ENCODE measurements at places on chromosomes 4 and X.

DNA sequence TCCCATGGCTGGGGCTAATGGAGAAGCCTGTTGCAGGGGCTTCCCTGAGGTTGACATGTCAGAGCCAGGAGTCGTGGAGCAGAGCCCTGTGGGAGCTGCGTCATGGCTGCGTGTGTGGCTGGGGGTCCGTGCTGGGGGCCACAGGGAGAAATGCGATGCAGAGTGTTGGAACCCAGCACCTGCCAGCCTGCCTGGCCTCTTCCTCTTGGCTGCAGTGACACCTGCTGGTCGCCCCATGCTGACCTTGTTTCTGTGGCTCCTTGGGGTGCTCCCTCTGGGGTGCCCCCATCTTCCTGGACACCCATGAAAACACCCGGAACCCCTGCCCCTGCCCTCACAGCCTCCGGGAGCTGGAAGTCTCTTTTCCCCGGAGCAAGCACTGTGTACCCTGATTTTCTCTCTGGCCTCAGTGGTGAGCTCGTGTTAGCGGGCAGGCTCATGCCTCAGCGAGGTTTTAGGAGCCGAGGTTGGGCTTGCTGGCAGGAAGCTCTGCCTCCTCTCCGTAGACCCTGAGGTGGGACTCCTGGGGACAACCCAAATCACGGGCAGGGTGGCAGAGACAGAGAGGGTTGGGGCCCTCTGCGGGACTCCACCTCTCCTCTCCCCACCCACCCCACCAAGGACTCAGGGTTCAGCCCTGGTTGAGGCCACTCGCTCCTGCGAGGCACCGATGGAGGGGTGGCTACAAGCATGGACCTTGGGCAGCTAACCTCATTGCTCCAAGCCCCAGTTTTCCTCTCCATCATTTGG lies 103.7 kb downstream of the SORCS2 start:
- DNase-seq = no peak

DNA sequence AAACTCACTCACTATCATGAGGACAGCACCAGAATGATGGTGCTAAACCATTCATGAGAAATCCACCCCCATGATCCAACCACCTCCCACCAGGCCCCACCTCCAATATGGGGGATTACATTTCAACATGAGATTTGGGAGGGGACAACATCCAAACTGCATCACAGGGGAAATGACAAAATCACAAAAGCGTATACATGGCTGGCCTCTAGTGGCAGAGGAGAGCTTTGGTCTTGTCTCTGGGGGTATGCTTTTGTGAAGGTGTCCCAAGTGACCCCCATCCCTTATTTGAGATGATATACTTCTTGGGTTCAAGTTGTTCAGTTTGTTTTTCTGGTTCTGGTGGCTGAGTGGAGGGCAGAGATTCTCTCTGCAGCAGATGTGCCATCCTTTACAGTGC lies 8.5 kb upstream of the SETD7 start:
- DNase-seq = no peak

DNA sequence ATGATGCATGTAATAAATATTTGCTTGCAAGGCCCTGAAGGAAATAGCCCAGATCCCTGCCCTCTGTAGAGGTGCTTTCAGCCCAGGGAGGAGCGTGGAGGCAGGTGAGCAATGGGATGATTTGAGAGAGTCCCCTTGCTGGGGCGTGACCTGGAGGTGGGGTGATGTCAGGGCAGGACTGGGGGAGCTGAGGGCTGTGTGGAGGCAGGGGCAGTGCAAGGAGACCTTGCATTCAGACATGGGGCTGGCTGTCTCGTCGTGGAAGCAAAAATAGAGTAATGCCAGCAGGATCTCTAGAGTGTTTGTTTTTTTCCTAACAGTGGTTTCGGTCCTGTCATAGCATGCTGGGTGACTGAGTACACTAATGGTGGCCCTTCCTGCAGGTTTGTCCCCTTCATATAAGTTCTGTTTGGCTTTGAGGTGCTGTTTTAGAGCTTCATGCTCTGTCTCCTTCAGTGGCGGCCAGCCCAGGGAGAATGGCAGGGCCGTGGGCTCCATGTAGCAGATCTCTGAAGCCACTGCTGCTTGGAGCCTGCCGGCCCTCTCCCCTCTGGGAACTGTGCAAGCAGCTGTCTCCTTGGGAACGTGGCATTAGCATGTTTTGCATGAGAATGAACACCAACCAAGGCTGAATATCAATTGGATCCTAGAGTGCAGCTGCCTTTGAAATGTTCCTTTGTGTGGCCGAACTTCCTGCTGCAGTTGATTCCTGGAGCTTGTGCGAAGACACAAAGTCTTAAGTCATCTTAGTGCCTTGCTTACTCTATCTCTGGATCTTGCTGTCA lies 39.3 kb upstream of the CLDN34 start:
- DNase-seq = no peak

DNA sequence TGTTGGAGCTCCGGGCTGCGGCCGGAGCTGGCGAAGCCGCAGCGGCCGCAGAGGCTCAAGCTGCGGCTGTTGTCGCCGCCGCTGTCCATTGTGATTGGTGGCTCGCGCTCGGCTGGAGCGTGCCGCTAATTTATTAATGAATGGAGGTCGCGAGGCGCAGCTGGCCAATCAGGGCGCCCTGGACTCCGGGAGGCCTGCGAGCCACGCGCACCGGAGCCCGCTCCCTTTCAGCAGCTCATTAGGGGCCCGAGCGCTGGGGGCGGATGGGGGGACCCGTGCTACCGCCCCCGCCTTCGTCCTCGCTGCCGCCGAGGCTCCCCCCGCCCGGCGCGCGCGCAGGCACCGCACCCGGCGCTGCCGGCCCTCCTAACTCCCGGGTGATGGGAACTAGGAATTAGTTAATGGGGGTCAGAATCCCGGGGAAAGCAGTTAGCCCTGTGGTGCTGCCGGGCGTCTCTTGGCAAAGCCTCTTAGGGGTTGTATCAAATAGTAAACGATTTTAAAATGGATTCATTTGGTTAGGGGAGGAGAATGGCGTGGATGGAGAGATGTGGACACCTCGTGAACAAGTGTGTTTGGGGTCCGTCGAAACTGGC lies 589 bp upstream of the NEUROG2 start:
- no peak for DNase-seq

DNA sequence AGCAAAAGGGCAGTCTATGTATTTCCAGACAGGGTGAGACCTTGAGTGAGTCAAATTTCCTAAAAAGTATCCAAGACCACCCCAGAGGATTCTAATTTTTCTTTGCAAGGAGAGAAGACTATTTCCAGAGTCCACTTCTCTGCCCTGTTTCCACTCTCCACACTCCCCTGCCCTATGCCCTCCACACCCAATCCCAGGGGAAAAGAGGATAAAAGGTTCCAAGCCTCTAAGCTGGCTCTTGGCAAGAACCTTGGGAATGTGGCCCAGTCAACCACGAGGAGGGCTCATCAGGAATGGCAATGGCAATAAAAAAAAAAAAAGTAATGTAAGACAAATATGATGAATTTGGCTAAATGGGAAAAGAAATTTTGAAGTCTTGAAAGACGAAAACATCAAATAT lies 65.9 kb downstream of the SRPX start:
- no peak for DNase-seq

DNA sequence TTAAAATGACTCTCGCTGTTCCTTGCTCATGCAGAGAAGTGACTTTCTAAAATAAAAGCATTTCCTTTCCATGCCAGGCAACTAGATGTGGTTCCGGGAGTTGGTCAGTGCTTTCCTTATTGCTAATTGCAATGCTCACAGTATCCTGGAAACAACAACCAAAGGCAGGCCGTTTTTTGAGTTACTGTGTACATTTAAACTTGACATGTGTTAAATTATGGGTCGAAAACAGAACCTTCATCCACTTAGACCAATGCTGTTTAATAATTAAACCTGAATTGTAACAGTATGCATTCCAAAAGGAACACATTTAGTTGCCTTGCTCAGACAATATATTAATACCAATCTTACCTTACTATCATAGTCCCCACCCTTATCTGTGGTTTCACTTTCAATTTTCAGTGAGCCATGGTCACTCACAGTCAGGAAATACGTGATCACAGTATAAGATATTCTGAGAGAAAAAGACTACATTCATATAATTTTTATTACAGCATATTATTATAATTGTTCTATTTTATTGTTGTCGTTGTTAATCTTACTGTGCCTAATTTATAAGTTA lies 102.6 kb downstream of the HS6ST2 start:
- DNase-seq = no peak

DNA sequence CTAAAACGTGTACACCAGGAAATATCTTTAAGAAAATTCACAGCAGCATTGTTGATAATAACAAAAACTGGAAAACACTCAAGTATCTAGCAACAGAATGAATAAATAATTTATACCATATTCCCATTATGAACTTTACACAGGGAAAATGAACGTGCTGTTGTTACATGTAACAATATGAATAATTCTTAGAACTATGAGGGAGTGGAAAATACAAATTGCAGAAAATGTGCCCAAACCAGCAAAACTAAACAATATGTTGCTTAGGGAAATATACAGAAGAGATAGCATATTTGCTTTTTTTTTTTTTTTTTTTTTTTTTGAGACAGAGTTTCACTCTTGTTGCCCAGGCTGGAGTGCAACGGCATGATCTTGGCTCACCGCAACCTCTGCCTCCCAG lies 14.8 kb upstream of the FAT1 start:
- DNase-seq = no peak

DNA sequence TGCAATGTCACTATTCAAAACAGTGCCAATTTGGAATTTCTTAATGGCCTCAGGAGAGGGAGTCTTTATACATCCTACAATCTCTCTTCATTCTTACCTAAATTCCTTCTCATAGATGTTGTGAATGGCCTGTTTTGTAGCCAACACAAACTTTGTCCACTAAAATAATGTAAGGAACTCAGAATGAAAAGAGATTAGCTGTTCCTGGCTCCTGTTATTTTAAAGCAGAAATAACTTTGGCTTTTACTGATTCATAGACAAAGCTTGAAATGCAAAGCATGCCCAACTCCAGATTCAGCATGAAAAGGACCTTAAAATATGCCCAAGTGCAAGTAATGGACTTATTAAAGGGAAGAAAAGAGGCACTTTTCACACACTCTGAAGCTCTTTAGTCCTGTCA lies 146.0 kb upstream of the GPC4 start:
- no peak for DNase-seq

GRCh38 chrX:153525451-153525850 lies 8.0 kb downstream of the ATP2B3 start:
- no peak for DNase-seq

- DNase-seq = no peak
Observed at GRCh38 chr4:98245226-98245625, 16.0 kb upstream of the RAP1GDS1 start.

DNA sequence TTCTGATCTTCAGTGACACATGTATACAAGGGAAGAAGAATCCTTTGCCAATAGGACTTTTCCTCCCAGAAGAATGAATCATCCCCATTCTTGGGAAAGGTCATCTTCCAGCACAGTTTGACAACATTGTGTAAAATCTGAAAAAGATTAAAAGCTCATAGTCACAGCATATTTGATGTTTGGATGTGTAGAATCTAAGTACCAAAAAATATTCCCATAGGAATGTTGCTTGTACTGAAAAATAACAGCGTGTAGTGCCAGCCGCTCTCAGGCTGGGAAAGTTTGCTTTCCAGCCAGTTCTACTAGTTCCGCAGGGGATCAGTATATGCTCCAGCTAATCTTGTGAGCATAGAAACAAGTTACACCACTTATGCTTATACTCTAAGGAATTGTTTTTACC lies 74.7 kb upstream of the IL13RA1 start:
- no peak for DNase-seq

DNA sequence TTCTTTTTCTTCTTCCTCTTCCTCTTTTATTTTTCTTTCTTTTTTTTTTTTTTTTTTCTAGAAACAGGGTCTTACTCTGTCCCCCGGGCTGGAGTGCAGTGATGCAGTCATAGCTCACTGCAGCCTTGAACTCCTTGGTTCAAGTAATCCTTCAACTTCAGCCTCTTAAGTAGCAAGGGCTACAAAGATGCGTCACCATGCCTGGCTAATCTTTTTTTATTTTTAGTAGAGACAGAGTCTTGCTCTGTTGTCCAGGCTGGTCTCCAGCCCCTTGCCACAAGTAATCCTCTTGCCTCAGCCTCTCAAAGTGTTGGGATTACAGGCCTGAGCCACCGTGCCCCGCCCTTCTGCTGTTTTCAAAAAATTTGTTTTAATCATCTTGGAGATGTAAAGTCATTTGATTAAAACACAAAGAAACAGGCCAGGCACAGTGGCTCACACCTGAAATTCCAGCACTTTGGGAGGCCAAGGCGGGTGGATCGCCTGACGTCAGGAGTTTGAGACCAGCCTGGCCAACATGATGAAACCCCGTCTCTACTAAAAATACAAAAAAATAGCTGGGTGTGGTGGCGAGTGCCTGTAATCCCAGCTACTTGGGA lies 28.1 kb downstream of the SYNPO2 start:
- no peak for DNase-seq

- DNase-seq = no peak
Observed at GRCh38 chr4:43842594-43842993, 606.0 kb downstream of the KCTD8 start.

DNA sequence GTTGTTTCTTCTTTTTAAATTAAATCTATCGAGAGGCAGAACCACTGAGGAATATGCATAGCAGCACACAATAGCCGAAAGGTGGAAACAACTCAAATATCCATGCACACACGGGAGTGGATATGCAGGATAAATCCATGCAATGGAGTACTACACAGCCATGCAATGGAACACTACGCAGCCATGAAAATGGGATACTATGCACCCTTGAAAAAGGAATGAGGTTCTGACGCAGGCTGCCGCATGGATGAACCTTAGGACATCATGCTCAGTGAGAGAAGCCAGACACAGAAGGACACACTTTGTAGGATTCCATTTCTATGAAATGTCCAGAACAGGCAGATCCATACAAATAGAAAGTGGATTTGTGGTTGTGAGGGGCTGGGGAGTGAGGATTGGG lies 18.4 kb upstream of the P2RY8 start:
- DNase-seq = no peak

DNA sequence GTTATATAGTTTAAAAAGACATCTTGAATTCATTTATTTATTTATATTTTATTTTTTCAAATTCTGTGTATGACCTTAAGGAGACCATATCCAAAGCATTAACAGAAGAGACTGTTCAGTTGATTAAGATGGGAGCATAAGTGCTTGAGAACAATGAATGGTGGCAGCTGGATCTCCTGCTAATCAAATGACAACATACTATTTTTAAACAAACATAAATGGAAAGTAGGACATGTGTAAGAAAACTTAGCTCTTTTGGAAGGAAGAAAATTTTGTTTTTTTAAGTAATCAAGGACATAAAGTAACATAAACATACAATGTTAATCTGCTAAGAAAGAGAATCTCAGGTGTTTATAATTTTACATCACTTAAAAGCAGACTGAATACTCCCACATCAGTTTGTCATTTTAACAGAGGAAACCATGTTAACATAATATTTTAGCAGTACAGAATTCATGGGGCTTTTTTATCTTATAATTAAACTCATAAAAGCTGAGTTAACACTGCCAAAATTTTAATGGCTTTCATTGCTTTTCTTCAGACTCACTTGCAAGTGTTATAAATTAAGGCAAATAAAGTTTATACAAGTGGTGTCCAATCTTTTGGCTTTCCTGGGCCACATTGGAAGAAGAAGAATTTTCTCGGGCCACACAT lies 95.1 kb downstream of the MAD2L1 start:
- no peak for DNase-seq

Measured in stimulated activated CD4-positive, alpha-beta T cell treated with anti-CD3 and anti-CD28 coated beads, Interleukin-4, amount 100 ng/mL, for 48 hours (primary cell).